Stimulated activated naive CD4-positive, alpha-beta T cell treated with Interleukin-2 at 50 U/mL for 16 hours (primary cell): ENCODE measurements at places on chromosomes 11 and 22.

GRCh38 chr11:57434640-57435546 lies 8.0 kb upstream of the SLC43A3 start:
- DNase-seq = no peak

GRCh38 chr11:66183494-66184048 lies 84.9 kb upstream of the RAB1B start:
- no peak for DNase-seq

DNA sequence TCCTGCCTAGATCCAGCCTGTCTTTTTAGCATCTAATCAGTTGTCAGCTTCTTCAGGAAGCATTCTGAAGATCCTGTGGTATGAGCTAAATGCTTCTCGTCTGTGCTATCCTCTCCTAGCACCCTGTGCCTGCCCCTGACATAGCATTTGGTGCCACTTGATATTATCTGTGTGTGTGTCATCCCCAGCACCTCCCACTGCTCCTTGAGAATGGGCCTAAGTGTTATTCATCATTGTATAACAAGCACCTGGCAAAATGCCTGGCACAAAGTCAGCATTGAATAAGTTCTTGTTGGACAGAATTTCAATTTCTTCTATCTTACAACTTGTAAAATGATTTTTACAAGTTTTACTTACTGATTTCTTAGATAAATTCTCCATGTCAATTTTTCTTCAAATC lies 28.1 kb upstream of the OLFML1 start:
- no peak for DNase-seq

DNA sequence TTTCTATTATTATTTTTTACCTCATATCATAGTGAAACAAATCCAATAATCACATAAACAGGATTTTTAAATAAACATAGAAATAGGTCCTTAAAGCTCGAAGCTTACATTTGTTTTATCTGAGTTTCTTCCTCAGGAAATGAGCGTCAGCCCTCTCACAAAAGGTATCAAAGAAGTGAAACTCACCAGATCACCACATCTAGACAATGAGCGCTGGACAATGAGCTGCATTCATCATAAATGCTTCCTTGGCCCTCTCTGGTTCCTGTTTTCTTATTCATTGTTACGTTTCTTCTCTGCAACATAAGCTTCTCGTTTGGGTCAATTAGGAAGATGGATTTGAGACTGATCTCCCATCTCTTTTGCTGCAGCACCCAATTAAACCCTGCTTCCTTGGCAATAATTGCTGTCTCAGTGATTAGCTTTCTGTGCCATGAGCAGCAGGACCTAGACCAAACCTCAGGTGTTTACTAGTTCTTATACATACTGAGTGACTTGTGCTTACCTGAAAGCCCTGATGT lies 649.9 kb upstream of the LUZP2 start:
- DNase-seq = no peak

GRCh38 chr22:42747701-42748513 lies 27.2 kb upstream of the A4GALT start:
- DNase-seq = no peak

DNA sequence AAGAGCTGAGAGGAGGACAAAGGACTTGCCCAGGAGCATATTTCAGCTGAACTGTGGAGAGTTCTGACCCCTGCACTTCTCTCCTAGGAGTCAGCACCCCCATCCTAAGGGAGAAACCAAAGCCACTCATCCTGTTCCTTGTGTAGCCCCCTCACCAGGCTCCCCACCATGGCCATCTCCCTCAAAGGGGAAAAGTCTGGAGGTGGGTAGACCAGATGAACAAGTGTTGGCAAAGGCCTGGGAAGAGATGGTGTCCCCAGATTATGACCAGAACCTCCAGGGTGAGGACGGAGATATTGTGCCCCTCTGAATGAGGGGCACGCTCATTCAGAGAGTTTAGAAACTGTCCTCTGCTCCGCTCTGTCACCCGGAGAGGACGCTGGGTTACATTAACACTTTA lies 880.0 kb downstream of the BRD1 start:
- no peak for DNase-seq
